Brain microvascular endothelial cell (primary cell): ENCODE measurements at places on chromosomes 6 and 20.

DNA sequence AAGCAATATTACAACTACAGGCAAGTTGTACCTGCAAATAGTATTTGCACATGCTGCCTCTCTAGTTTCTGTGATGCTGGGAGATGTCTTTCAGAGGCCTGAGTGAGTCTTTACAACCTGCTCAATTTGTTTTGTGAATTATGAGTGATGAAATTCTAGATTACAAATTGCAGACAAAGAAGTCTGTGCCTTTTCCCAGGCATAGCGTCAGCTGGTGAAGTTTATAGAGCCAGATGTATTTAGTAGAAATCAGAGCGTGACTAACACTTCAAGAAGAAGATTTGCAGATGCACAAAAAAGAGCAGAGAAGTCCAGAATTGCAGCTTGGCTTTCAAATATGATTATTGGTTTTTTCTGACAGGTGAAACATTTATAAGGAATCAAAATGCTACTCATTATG lies 289.9 kb downstream of the PLCB1 start:
- DNase-seq: no peak

DNA sequence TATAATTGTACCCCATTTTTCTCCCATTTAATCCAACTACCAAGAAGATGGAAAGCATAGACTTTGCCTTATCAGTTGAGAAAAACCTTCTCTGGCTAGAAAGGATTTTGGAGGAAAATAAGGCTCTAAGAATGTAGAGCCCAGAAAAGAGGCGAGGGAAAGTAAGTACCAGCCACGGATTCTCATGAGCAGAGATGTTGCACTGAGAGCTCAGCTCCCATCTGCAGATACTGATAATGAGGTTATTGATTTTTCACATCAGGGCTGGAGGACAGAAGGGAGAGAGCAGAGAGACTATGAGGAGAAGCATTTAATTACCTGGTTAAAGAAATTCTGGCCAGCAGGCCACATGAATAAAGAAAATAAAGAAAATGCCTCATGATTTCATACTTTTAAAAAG lies 104.4 kb upstream of the FAM184A start:
- no peak for DNase-seq

GRCh38 chr6:21455071-21455470 lies 138.5 kb upstream of the SOX4 start:
- peak; percentile 56 for DNase-seq

DNA sequence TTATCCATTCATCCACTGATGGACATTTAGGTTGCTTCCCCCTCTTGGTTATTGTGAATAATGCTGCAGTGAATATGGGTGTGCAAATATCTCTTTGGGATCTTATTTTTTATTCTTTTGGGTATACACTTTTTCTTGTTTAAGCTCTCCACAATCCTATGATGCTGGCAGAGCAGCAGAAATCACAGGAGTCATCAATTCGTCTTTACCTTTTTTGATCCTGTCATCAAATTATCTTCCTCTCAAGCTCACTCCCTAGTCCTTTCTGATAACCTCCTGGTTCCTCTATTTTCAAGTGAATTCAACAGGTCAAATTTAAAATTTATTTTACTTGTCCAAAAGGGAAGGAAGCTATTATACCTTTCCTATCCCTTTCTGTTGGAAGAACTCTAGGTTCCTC lies 89.1 kb downstream of the PLCG1 start:
- DNase-seq: no peak

DNA sequence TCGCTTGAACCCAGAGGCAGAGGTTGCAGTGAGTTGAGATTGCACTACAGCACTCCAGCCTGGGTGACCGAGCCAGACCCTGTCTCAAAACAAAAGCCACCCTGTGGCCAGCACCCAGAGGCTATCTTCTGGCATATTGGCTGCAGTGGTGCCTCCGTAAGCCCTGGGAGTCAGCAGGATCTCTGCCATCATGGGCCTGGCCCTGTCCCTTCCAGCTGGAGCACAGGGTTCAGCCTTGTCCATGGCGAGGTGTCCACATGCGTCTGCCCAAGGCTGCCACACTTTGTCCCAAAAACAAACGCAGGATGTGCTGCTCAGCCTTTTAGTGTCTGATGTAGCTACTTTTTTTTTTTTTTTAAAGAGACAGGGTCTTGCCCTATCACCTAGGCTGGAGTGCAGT lies 15.4 kb upstream of the MTG2 start:
- no peak for DNase-seq

DNA sequence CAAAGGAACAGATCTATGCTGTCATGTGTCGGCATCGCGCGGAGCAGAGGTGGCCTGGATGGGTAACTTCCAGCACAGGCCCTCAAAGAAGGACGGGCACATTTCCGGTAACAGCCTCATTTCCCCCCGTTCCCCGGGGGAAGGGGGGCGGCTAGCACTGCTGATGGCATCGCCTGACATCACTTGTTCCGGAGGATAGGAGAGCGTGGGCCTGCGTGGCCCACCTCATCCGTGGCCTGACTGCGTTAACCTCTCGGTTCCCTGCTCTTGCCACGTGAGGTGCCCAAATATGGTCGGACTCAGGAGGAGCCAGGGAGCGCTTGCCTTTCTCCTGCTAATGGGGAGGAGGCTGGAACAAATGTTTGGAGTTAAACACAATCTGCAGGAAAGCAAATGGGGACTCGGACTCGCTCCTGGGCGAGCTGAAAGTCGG lies at the start of gene AKAP12:
TSS of gene AKAP12 (plus strand) at position 365 of the 433 bp plus-strand sequence. CDS start 596 bp downstream, outside the sequence.
- DNase-seq: no peak

DNA sequence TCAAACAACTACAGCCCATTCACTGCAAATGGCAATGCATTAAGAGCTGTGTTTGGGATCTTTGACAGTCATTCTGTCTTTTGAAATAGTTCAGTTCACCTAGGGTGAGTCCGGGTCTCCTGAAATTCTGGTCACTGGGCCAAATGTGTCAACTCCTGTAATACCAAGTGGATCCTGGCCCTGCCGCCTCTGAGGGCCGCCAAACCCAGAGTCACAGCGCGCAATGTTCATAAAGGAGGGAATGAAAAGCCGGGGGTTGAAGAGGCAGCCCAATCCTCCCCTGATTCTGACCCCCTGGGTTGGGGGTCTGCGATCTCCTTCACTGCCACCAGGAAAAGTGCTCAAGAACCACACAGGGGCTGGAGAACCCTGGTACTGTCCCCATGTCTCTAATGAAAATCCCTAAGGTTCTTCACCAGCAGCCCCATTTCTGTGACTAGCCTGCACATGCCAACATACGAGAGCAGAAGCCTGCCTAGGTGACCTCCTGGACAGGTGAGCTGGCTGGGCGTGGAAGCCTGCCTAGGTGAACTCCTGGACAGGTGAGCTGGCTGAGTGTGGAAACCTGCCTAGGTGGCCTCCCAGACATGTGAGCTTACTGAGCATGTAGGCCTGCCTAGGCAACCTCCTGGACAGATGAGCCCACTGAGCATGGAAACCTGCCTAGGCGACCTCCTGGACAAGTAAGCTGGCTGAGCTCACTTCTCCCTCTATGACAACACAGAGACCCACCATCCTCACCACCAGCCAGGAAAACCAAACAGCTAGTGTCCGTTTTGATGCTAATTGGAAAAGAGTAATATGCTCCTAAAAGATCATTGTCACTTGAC lies 16.1 kb upstream of the APMAP start:
- DNase-seq: no peak

GRCh38 chr6:47168180-47168579 lies 126.0 kb upstream of the ADGRF1 start:
- DNase-seq: peak; percentile 95

DNA sequence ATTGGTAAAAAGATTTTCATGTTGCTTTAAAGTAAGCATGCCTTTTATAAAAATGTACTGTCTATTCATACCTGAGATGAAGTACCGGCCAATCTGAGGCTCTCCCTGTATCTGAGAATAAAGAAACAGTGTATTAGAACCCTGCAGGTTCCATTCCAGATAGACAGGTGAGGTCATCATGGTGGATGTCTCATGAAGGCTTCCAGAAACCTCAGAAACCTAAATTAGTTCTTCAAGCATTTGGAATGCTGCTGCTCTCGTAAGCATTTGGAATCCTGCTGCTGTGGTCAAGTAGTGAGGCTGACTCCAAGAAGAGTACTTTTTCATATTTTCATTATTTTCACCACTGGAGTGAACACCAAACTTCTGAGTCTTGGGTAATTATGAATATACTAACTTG lies 642.3 kb downstream of the MAFB start:
- no peak for DNase-seq

- DNase-seq: no peak
These were observed 75.3 kb downstream of the TNFRSF21 start for GRCh38 chr6:47234266-47234933.

DNA sequence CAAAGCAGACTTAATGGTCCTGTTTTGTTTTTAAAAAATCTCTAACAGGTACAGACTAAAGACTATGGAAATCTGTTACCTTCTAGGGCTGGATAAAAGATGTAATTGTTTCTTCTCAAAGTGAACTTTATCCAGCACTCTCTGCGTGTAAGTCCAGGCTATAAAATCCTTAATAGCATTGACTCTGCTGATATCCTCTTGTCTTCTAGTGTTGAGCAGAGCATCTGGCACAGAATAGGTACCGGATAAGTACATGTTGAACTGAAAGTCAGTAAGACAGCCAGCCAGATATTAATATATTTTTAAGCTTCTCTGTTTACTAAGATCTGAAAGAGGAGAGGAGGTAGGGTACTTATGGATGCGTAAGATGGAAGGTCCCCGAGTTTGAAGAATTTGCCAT lies 262.3 kb downstream of the TBC1D7 start:
- DNase-seq: no peak

GRCh38 chr20:52379723-52380336 lies 188.3 kb upstream of the ZFP64 start:
- peak; percentile 27 for DNase-seq

DNA sequence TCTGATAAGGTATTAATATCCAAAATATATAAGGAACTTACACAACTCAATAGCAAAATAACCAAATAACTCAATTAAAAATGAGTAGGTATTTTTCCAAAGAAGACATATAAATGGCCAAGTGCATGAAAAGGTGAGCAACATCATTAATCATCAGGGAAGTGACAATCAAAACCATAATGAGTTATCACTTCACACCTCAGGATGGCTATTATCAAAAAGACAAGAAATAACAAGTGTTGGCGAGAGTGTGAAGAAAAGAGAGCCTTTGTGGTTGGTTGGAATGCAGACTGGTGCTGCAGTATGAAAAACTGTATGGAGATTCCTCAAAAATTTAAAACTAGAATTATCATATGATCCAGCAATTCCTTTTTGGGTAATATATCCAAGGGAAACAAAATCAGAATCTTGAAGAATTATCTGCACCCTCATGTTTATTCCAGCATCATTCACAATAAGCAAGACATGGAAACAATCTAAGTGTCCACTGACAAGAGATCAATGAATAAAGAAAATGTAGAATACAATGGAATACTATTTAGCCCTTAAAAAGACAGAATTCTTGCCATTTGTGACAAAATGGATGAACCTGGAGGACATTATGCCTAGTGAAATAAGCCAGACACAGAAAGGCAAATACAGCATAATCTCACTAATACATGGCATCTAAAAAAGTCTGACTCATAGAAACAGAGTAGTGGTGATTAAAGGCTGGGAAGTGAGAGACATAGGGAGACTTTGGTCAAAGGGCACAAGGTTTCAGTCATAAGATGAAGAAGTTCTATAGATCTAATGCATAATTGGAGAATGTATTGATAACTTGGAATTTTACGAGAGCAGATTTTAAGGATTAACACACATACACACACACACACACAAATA lies 175.6 kb downstream of the FOXA2 start:
- DNase-seq: no peak

DNA sequence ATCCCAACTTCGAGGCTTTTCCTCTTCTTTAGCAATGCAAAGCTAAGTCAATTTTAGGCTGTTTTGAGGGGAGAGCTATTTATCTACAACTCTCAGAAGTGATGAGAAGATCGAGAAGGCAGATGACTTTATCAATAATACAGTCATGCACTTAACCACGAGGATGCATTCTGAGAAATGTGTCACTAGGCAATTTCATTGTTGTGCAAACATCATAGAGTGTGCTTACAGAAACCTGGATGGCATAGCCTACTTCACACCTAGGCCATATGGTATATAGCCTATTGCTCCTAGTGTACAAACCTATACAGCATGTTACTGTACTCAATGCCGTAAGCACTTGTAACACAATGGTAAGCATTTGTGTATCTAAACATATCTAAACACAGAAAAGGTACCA lies 66.6 kb downstream of the PRND start:
- no peak for DNase-seq

DNA sequence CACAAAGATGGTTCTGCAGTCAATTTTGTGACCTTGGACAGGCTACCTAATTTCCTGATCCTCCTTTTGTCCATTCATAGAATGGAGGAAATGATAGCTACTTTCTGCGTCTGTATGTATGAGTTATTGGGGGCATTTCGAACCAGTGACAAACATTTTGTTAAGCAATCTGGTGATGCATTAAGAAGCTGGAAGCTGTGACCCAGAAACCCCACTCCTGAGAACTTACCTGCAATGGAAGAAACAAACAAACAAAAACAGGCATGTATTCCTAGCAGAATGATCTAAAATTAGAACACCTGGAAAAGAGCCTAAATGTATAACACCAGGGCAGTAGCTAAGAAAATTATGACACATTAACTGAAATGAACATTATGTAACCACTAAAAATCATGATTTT lies 33.4 kb upstream of the PRND start:
- no peak for DNase-seq

- no peak for DNase-seq
These were observed 82.8 kb upstream of the HIVEP1 start for GRCh38 chr6:11929241-11929835.

GRCh38 chr6:105911106-105911629 lies 175.0 kb upstream of the PRDM1 start:
- DNase-seq: no peak

- no peak for DNase-seq
These were observed 132.3 kb upstream of the BMP2 start for GRCh38 chr20:6635034-6635736.

DNA sequence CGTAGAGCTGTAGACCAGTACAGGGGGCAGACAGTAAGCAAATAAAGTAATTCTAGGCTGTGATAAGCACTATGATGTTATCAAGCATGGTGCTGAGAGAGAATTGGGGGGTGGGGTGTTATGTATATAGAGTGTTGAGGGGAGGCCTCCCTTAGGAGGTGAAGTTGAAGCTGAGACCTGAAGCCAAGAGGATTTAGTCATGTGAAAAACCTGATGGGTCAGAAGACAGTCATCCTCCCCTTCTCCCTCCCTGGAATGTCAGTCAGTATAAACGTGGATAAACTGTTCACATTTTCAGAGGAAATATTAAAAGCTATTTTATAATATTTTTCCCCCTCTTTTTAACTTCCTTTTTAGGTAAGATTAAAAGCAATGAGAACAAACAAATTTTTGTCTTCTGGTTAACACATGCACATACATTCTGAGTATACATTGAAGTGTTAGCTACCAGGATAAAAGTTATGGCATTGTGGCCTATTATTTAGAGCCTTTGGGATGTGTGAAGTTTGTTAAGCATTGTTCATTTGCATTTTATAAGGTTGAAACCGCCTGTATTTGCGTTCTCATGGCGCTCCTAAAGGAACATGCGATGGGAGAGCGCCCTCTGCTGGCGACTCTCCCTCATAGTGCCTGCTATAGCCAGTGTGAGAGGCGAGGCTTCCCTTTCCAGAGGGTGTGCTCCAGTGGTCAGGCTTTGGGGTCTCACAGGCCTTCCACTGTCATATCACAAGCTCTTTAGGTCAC lies 35.4 kb upstream of the MAPK13 start:
- DNase-seq: peak; percentile 70
